ENCODE measurements at places on chromosomes 12 and 14.
A peak's percentile ranks its signal among the peaks of the same experiment; 100 is the strongest.

- H3K27ac ChIP-seq = no peak overlapping the region
- H3K36me3 ChIP-seq = peaks cover 46% of the 10 kb centered on the region
- H3K4me1 ChIP-seq = peaks cover 7% of the 10 kb centered on the region
- DNase-seq = no peak
These were observed 60.0 kb upstream of the TRAF3 start for GRCh38 chr14:102717276-102717675.

GRCh38 chr12:110606253-110606611 is 7.7 kb upstream of the TCTN1 start:
- no peaks in the 10 kb centered on the region for H3K27me3 ChIP-seq
- no peak for DNase-seq
- peak overlapping the region; percentile 90 for H3K27ac ChIP-seq
- H3K4me3 ChIP-seq = peak overlapping the region; percentile 83
- peaks cover 32% of the 10 kb centered on the region for H3K4me1 ChIP-seq
- no peaks in the 10 kb centered on the region for H3K36me3 ChIP-seq

DNA sequence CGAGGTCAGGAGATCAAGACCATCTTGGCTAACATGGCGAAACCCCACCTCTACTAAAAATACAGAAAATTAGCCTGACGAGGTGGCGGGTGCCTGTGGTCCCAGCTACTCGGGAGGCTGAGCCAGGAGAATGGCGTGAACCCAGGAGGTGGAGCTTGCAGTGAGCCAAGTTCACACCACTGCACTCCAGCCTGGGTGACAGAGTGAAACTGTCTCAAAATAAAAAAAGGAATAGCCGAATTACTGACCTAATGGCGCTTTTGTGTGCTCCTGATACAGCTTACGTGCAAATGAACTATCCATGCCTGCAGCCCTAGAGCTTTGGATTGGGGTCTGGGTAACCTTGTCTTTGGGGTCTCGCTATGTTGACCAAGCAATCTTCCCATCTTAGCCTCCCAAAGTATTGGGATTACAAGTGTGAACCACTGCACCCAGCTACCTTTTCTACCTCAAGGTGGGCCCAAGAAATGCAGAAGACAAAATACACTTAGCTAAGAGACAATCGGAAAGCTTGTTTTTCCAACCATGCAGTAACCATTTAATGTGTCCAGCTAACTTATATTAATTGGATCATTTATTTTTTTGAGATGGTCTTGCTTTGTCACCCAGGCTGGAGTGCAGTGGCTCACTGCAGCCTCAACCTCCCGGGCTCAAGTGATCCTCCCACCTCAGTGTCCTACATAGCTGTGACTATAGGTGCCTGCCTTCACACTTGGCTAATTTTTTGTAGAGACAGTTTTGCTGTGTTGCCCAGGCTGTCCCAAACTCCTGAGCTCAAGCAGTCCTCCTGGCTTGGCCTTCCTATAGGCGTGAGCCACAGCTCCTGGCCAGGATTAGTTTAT is 5.5 kb downstream of the PABPN1 start:
- H3K27ac ChIP-seq = no peak overlapping the region
- DNase-seq = no peak
- peaks cover 22% of the 10 kb centered on the region for H3K4me1 ChIP-seq
- peaks cover 38% of the 10 kb centered on the region for H3K36me3 ChIP-seq

DNA sequence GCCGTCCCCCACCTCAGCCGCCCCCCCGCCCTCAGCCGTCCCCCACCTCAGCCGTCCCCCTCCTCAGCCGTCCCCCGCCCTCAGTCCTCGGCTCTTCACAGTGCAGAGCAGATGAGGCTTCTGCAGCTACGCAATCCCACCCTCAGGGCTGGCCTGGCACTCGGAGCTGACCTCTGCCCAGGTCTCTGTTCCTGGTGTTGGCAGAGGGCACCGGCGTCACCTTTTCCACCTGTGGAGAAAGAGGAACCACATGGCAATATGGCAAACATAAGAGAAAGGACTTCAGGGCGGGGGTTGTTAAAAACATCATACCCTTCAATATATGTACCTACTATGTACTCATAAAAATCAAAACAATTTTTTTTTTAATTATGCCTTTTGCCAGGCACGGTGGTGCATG is 45.8 kb downstream of the MLXIP start:
- no peak for DNase-seq
- peaks cover 8% of the 10 kb centered on the region for H3K36me3 ChIP-seq
- no peak overlapping the region for H3K27ac ChIP-seq

GRCh38 chr12:14193639-14194038 is 171.8 kb upstream of the ATF7IP start:
- H3K4me1 ChIP-seq = no peaks in the 10 kb centered on the region
- no peak overlapping the region for H3K27ac ChIP-seq
- no peak for DNase-seq
- H3K4me3 ChIP-seq = no peak overlapping the region
- peaks cover 5% of the 10 kb centered on the region for H3K27me3 ChIP-seq

GRCh38 chr12:103751171-103751570 is 89.9 kb downstream of the NT5DC3 start:
- no peak for DNase-seq
- H3K4me3 ChIP-seq = no peak overlapping the region
- H3K27ac ChIP-seq = no peak overlapping the region
- no peaks in the 10 kb centered on the region for H3K4me1 ChIP-seq

DNA sequence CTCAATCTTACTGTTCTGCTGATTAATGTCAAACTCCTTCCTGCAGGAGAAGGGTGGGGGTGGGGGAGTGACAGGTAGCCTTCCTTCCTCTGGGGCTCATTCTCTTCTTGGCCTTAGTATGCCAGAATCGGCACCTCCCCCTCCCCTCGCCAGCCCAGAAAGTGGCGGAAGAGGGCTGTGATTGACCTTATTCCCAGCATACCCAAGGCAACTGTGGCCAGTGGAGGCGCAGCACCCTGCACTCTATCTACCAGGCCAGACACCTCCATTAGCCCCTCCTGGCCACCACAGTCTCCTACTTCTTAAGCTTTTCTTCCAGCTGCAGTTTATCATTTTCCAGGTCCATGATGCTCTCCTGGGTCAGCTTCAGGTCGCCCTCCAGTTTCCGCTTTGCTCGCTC is 15.5 kb downstream of the MYH6 start:
- no peaks in the 10 kb centered on the region for H3K36me3 ChIP-seq
- no peak overlapping the region for H3K27ac ChIP-seq
- peaks cover 5% of the 10 kb centered on the region for H3K27me3 ChIP-seq

DNA sequence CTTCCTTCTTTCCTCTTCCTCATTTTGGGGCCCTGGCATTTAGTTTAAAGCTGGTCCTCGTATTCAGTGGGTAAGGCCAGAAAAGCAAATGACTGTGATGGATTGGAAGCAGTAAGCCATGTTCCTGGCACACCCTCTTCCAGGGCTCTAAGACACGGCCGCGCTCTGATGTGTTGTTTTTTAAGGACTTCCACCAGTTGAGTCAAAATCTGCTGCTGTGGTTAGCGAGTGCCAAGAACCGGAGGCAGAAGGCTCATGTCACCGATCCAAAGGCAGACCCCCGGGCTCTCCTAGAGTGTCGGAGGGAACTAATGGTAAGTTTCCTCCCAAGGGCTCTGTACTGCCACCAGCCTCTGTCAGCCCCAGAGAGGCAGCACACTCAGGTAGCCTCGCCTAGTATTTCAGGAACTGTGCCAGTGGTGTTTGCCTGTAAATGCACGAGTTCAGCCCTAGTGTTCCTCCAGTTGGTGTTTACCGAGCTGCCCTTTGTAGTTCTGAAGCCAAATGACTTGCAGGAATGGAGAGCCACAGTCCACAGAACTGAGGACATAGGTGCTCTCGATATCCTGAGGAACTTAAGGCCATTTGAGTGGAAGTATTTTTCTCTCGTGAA is 72.7 kb downstream of the ESR2 start:
- no peaks in the 10 kb centered on the region for H3K27me3 ChIP-seq
- peak overlapping the region; percentile 22 for H3K27ac ChIP-seq
- no peak for DNase-seq
- H3K4me1 ChIP-seq = peaks cover 7% of the 10 kb centered on the region

GRCh38 chr12:22684140-22685118 is 59.5 kb downstream of the ETNK1 start:
- peaks cover 20% of the 10 kb centered on the region for H3K4me1 ChIP-seq
- no peak for DNase-seq
- H3K27me3 ChIP-seq = no peaks in the 10 kb centered on the region
- H3K36me3 ChIP-seq = peaks cover 31% of the 10 kb centered on the region
- no peak overlapping the region for H3K4me3 ChIP-seq

DNA sequence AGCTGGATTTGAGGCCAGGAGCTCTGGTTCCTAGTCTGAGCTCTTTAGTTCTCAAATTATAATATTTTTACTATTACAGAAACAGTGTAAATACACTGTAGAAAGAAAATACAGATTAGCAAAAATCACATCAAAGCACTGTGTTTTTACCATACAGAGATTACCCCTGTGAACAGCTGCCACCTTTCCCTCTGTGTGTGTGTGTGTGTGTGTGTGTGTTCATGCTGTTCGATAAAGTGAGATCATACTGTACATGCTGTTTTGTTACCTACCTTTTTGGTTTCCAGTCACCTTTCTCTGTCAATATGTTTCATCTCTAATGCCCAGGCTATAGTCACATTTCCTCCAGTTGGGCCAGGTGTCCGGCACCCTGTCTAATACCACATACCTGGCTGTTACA is 26.9 kb downstream of the MVK start:
- no peak overlapping the region for H3K4me3 ChIP-seq
- H3K27me3 ChIP-seq = no peaks in the 10 kb centered on the region
- H3K36me3 ChIP-seq = no peaks in the 10 kb centered on the region
- H3K4me1 ChIP-seq = peaks cover 15% of the 10 kb centered on the region

GRCh38 chr14:56131865-56132833 is 13.9 kb downstream of the PELI2 start:
- peaks cover 43% of the 10 kb centered on the region for H3K4me1 ChIP-seq
- peak overlapping the region; percentile 74 for H3K27ac ChIP-seq
- no peaks in the 10 kb centered on the region for H3K36me3 ChIP-seq
- H3K4me3 ChIP-seq = peak overlapping the region; percentile 25
- peaks cover 11% of the 10 kb centered on the region for H3K27me3 ChIP-seq
- DNase-seq = no peak

DNA sequence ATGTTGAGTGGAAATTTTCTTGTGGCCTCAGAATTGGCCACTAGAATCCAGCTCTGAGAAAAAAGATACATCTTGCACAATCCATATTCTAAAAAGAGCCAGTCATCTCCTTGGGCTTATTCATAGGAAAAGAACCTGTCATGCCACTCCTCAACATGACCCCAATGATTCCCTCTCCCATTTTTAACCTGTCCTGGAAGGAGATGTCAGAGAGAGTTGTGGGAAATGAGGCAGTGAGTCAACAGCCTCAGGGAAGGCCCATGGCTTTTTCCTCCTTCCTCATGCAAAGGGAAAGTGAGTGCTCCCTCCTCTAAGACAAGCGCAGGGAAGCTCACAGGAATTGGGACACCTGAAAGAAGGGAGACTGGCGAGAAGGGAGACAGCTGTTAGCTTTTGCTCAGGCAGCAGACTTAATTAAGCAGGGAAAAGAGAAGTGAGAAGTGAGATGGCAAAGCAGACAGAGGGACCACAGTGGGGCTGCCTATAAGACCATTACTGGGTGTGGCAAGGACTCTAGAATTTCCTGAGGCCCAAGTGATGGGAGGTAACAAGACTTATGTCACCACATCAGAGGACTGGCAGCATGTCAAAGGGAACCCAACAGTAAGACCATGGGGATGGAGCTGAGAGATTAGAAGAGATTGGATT is 10.2 kb upstream of the DHRS7 start:
- H3K27ac ChIP-seq = no peak overlapping the region
- H3K36me3 ChIP-seq = no peaks in the 10 kb centered on the region
- H3K4me1 ChIP-seq = peaks cover 3% of the 10 kb centered on the region
